Vein endothelial cell (primary cell): ENCODE measurements at places on chromosomes 5 and 9. TPM values are rescaled to one million over a fixed set of nuclear protein-coding genes. Genes with fewer than 3 reads are reported as not detected.

The AFAP1L1 gene
- 98.3 and 130 TPM in 2 replicates for total RNA-seq

The PCDHA3 gene
- total RNA-seq = under 0.01 and 0.19 TPM in 2 replicates

The CARD9 gene
- total RNA-seq = 0.57 and 0.65 TPM in 2 replicates

The RNF183 gene
- not detected in 2 replicates for total RNA-seq

The SHC3 gene
- total RNA-seq = 0.29 and 1.3 TPM in 2 replicates

The TLX3 gene
- total RNA-seq = not detected in 2 replicates

The N4BP3 gene
- total RNA-seq = 37.9 and 44.2 TPM in 2 replicates

The FBXL7 gene
- 22.2 and 26.3 TPM in 2 replicates for total RNA-seq

The PDE6A gene
- under 0.01 TPM in 1 of 2 replicates, not detected in the other for total RNA-seq

The LCN6 gene
- 0.33 TPM in 1 of 2 replicates, not detected in the other for total RNA-seq

The C8G gene
- 0.33 and 0.76 TPM in 2 replicates for total RNA-seq

The ARHGEF39 gene
- 1.6 and 3.5 TPM in 2 replicates for total RNA-seq

The SLC24A2 gene
- not detected in 2 replicates for total RNA-seq

The COL23A1 gene
- total RNA-seq = not detected in 2 replicates

The DOK3 gene
- 3.3 and 4.0 TPM in 2 replicates for total RNA-seq

The SHB gene
- 27.4 and 37.9 TPM in 2 replicates for total RNA-seq

The ZNF454 gene
- 0.98 and 1.1 TPM in 2 replicates for total RNA-seq

The PCDHAC2 gene
- 0.33 and 1.9 TPM in 2 replicates for total RNA-seq
